ENCODE measurements at places on chromosomes 12 and 14. TPM values are rescaled to one million over a fixed set of nuclear protein-coding genes. Genes with fewer than 3 reads are reported as not detected.

GRCh38 chr12:46360908-46361666, 11.5 kb downstream of the SLC38A2 start:
- no peak for DNase-seq

DNA sequence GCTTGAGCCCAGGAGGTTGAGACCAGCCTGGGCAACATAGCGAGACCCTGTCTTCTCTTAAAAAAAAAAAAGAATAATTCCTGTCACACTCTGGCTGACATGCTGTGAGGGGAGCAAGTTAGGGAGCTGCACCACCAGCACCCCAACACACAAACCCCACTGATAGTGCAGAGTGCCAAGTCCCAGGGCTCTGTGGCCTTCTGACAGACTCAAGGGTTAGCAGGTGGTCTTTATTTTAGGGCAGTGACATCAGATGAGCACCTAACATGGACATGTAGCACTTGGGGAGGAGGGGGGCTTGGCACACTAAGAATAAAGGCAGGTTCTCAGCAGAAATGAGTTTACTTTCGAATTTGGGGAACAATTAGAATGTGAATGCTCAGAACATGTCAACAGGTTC, 6.8 kb downstream of the USP5 start:
- DNase-seq, result no peak

LHX5 gene
- polyA plus RNA-seq, result not detected

A2M gene
- 259 TPM for polyA plus RNA-seq

GRCh38 chr14:103314496-103315277, 19.4 kb upstream of the EIF5 start:
- DNase-seq, result no peak

- no peak for DNase-seq
Measured at GRCh38 chr14:93691042-93691780, 97.1 kb downstream of the PRIMA1 start.

PIGH gene
- polyA plus RNA-seq, result 44.7 TPM

GRCh38 chr12:11734580-11735180, 85.2 kb downstream of the ETV6 start:
- DNase-seq, result no peak

- DNase-seq, result no peak
Measured at GRCh38 chr14:54669721-54670561, 103.0 kb downstream of the SAMD4A start.

KLHDC1 gene
- polyA plus RNA-seq, result 6.5 TPM

Data from right renal cortex interstitium (tissue), 3 donors.